ENCODE measurements at places on chromosomes 3 and 15.

DNA sequence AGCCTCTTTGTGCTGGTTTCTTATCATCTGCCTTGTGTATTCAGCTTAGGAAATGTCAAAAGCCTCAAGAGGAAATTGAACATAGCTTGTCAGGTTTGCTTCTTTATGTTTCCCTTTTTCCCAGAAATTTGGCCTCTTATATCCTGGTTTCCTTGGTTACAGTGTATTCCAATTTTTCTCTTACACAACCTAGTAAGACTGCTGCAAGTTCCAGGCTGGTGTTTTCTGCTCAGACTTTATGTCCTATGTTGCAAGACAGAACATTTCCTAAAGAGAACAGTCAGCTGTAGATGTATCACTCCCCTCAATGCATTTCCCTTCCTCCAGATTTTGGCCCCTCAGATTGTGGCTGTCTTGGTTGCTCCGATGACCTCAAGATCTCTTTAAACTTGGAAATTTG lies 102.5 kb downstream of the SH3GL3 start:
- DNase-seq: no peak

DNA sequence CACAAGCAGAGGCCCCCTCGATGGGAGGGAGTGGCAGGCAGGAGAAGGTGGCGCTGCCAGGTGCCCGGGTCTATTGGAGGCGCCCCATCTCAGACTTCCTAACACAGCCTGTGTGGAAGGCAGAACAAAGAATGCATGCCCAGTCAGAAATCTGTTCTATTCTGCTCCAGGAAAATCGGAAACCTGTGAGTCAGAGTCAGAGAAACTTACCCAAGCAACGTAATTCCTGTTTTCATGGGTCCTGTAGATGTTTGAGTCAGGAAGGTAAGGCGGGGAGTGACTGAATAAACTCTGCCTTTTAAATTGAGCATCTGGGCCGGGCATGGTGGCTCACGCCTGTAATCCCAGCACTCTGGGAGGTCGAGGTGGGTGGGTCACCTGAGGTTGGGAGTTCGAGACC lies 13.7 kb downstream of the MAP6D1 start:
- DNase-seq: no peak

DNA sequence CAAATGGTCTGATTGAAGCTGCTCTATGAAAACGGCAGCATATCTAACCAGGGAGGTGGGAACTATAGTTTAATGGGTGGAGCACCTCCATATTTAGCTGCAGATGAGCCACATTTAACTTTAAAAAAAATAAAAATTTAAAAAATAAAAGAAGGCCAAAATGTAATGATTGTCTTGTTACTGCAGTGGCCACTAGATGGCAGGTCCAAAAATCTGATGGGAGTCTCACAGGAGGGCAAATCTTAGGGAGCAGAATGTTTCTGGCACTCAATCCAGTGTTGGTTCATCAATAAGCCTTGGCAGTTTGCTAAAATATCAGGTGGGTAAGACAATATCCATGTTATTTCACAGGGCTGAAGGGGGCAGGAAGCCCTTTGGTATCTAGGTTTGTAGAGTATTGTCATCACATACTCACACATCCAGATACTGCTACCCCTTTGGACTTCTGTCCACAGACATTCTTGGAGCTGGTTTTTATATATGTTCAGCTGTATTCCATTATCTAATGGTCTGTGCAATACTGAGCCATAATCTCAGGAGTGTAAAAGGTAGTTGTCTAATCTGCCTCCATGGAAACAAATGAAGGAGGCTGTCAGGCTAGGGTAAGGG lies 233.3 kb downstream of the TIGIT start:
- DNase-seq: peak; percentile 34

DNA sequence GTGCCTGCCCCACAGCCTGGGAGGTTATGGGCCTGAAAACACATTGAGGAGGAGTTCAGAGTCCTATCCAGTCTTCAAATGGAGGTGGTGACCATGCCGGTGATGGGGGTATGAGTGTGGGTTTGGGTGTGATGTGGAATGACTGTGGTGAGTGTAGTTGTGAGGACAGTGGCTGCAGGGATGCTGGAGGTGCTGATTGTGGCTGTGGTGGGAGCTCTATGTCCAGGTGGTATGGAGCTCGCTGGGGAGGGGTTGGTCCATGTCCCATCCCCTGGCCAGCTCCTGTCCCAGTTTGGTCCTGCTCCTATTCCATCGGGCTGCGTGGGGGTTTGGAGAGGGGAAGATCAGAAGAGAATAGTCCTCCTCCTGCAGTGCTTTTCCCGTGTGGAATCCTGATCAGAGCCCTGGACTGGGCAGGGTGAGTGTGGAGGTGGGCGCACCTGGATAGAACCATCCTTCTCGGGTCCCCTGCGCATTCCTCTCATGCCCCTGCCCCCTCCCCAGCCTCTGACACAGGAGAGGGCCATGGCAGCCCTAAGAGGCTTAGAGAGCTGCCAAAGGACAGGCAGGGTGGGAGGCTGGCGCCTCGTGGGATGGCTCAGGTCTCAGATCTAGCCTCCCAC lies 23.0 kb upstream of the GOLGA6C start:
- no peak for DNase-seq

DNA sequence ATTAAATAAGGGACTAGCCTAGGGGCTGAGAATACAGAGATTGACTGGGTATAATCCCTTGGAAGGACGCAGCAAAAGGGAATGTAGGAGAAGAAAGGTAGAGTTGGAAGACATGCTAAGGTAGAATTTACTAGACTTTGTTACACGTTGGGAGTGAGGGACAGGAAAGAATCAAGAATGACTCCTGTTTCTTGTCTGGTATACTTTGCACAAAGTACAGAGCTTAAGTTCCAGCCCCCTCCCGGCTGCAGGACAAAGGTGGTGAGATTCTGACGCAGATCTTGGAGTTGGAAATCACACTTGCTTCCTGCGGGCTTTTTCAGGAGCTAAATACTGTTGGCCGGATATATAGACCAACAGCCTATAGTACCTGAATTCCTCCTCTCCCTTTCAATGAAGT lies 895 bp downstream of the HYKK start:
- no peak for DNase-seq

DNA sequence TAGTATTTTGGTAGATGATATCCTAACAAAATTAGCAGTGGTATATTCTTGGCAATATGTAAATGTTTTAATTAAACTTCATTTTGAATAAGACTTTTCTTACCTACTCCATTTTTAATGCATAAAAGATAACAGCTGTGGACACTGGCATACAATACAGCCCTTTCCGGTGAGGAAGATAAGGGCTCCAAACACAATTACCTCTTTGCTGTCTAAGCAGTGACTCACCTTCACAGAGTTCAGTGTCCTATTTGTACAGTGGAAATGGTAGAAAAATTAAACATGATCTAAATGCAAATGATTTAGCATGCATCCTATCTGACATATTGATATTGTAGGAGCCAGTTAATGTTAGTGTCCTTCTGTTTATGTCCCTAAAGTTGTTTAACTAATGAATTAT lies 969.4 kb downstream of the PLOD2 start:
- DNase-seq: no peak

DNA sequence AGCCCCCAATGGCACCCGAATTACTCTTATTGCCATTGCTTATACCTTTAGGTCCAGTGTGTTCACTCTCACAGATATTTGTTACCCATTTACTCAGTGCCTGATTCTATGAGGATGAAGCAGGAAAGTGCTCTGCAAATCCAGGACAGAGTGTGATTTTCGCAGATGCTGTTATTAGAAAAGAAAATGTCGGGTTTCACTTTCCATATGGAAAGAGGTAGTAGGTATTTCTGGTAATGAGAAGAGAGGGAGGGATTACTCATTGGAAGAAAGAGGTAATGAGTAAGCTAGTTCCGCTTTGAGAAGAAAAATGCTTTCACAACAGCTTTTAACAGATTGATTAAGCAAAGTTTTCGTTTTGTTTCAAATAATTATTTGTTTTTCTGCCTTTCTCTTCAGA lies 336.3 kb upstream of the CFAP20DC start:
- no peak for DNase-seq

DNA sequence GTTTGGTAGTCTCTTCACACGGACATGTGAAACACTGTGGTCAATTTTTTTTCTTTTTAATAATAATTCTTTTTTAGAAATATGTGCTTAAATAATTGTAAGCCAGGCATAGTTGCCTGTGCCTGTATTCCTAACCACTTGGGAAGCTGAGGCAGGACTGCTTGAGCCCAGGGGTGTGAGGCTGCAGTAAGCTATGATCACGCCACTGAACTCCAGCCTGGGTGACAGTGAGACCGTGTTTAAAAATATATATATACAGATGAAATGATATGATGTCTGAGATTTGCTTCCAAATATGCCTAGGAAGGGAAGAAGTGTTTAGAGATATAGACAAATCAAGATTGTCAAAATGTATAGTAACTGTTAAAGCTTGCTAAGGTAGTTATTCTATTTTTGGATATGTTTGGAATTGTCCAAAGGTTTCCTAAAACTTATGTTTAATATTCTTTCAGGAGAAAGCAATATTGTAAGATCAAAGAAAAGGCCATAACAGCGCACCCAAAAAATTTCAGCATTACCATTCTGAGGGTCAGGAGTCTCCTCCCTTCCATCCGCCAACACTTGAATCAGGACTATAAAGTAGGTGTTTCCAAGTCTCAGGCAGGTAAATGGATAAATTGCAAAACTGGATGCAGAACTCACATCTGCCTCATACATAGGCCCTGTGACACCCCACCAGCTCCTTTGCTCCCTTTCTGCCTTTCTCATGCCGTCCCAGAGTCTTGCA lies 532 bp upstream of the SELENOT start:
- DNase-seq: no peak

- no peak for DNase-seq
Observed at GRCh38 chr15:100598655-100599054, 3.3 kb downstream of the LINS1 start.

- no peak for DNase-seq
Observed at GRCh38 chr3:85977615-85978338, 1013.2 kb downstream of the VGLL3 start.

DNA sequence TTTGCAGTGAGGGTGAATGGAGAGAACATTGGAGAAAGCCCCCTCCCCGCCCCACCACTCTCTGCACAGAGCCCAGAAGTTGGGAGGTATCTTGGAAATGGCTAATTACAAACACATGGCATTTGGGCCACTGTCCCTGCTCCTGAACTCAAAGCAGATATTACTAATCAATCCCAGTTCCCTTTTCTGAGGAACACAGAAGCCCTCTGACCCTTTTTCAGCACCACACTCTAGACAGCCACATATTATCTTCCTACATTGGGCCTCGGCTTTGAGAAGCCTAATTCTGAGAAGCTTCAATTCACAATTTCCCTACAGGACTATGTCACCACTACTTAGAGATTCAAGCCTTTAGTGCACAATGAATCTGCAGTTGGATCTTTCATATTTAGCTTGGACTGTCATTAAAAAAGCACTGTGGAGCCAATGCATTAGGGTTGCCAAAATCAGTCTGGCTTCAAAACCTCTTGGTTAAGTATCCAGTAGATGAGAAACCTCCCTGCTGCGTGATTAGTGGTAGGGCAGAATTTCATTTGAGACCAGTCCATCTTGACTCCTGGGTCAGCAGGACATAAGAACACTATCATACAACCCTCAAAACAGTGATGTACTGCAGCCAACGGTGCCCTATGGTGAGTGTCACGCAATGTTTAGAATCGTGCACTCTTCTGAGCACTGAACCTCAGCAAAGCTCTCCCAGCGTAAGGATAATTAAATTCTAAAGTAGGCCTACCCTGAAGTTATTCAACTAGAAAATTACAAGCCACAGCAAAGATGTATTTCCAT lies 26.1 kb downstream of the MGLL start:
- no peak for DNase-seq

- no peak for DNase-seq
Observed at GRCh38 chr3:46477145-46477544, 12.4 kb upstream of the LTF start.

DNA sequence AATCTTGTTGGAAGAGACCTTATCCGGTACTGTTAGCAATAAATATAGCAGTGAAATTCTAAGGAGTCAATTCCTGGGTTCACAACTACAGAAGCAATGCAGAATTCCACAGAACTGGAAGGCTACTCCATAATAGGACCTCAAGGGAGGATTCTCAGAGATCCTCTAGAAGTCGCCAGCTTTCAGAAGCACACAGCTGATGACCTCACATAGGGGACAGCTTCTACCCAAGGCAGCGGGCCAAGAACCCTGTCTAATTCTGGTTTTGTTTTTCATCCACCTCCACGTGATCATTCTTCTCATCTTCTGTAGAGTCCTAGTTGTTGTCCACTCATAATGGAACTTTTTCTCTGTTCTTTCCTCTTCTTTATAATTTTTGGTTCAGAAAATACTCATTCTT lies 99.4 kb downstream of the ERC2 start:
- no peak for DNase-seq

GRCh38 chr3:104956620-104957345 lies 409.9 kb upstream of the ALCAM start:
- DNase-seq: no peak

GRCh38 chr15:42490291-42490670 lies 660 bp downstream of the ZNF106 start:
- peak; percentile 21 for DNase-seq

GRCh38 chr3:52069855-52070254 lies 13.5 kb upstream of the DUSP7 start:
- no peak for DNase-seq

GRCh38 chr15:77527164-77527778 lies 105.4 kb downstream of the LINGO1 start:
- peak; percentile 80 for DNase-seq

- no peak for DNase-seq
Observed at GRCh38 chr15:83720468-83720867, 66.5 kb downstream of the ADAMTSL3 start.

DNA sequence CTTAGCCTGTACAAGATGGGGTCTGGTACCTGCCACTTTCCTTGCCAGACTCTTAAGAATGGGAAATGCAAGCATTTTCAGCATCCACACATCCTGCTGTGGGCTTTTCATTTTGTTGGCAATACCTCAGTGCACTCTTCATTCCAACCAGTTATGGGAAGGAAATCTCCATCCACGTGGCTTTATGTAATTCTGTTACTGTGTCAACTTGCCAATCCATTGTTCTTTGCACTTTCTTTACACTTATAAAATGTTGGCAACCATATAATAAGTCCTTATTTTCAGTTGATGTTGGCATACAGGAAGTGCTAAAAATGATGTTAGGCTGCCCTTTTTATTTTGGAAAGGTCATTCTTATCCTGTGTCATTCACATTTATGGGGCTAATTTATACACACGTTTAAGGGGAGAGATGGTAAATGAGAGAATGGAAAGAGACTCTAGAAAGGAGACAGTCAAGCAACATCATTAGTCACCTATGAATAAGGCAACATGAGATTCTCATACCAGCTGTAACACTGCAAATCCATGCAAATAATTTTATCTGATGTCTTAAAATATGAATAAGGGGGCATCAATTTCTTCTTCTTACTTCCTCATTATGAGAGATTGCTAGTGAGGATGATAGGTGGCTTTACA lies 238.7 kb downstream of the CHST2 start:
- DNase-seq: no peak

- DNase-seq: no peak
Observed at GRCh38 chr3:113981803-113982202, 34.0 kb downstream of the ZDHHC23 start.

- no peak for DNase-seq
Observed at GRCh38 chr3:126051741-126052140, 32.2 kb downstream of the SLC41A3 start.

Data from EH (cell line).